GM12864 (cell line): ENCODE measurements at places on chromosomes 11 and 22.
A peak's percentile ranks its signal among the peaks of the same experiment; 100 is the strongest.

DNA sequence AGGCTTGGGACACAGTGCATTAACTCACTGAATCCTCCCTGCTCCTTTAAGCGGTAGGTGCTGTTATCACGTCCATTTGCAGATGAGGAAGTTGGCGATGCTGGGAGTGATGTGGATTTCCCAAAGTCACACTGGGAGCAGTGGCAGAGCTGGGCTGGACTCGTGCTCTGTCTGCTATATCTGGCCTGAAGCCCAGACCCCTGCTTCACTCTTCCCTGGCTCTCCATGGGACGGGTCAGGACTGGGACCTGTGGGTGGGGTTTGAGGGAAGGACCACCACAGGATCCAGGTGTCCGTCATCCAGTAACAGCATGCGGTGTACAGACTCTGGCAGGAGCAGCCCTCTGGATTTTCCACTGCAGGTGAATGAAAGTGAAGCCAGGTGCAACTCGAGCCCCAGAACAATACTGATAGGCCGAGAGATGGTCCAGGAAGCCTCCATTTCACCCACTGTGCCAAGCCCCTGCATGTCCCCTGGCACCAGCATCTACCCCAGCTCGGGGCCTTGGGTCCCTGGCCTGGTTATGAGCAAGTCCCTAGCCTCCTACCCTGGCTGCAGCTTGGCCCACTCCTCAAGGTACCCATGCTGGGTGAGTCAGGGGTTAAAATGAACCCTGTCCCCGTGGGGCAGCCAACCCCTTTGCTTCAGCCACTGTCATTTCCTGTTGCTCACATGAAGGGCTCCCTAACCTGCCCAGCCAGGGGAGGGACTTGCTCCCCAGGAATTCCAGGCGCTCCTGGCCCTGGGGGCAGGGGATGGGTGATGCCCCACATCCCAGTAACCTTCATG lies 4.2 kb downstream of the USP2 start:
- no peak for DNase-seq

DNA sequence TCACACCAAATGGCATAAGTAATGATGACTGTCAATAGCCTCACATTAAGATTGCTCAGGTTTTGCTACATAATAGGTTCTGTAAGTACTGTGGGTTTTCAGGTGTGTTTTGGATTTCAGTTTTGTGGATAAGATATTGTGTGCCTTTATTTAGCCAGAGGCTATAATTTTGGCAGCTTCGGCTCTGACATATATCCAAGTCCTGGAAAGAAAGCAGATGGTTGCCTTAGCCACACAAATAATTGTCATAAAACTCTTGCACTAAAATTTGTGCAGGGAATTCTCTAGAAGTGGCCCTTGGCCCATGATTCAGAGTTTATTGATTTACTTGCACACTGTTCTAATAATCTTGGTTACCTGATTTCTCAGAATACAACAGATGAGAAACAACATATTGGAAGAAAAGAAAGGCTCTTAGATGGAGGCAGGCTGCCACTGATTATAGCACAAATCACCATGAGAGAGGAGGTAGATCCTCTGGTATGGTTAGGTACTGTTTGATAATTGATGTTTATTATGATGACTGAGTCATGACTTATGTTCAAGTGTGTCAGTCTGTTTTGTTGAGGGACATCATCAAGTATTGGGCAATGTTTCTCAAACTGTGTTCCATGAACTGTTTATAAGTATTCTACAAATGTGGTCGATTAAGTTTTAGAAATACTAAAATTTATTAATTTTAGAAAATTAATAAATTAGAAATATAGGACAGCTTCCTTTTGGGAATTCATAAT lies 9.6 kb downstream of the REXO2 start:
- DNase-seq = no peak

GRCh38 chr11:67464411-67465188 lies 4.5 kb downstream of the TMEM134 start:
- no peak for DNase-seq

DNA sequence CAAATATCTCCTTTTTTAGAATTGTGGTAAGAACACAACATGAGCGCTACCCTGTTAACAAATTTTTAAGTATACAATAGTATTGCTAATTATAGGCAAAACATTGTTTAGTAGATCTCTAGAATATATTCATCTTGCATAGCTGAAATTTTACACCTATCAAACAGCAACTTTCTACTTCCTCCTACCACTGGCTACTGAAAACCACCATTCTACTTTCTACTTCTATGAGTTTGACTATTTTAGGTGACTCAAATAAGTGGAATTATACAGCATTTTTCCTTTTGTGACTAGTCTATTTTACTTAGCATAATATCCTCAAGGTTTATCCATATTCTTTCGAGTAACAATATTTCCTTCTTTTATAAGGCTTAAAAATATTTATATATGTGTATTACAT lies 128.4 kb downstream of the FAM76B start:
- DNase-seq = no peak

DNA sequence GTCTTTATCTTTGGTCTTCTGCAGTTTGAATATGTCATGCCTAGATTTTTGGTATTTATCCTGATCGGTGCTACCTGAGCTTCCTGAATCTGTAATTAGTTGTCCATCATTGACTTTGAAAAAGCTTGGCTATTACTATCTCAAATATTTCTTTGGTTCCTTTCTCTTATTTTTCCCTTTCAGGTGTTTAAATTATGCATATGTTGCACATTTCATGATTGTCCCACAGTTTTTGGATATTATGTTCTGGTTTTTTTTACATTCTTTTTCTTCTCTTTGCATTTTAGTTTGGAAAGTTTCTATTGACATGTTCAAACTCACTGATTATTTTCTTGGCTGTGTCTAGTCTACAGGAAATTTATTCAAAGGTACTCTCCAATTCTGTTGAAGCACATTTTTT lies 840.3 kb upstream of the LRRC4C start:
- DNase-seq = no peak

DNA sequence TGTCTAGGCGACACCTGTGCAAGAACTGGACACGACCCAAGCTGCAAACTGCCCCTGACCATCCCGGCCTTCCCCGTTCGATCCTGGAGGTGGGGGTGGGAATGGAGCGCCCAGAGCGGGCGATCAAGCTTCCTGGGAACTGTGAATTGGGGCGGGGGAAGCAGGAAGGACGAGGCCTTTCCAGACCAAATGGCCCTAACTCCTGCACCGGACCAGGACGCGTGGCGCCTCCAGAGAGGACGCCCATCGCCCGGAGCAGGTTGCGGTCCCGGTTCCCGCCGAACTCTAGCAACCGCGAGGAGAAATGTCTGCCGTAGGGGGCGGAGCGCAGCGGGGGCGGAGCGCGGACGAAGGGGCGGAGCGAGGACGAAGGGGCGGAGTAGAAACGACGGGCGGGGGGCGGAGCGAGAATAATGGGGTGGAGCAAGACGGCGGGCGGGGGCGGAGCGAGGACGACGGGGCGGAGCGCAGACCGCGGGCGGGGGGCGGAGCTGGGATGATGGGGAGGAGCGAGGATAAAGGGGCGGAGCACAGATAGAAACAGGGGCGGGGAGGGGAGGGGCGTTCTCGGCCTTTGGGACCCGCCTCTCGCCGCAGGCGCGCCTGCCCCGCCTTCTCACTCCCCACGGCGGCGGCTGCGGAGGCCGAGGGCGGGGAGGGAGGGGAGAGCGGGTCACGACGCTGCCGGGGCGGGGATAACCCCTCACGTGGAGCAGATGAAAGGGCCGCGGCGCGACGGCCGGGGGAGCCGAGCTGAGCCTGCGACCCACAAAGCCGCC lies at the start of gene ZNRF3:
ZNRF3 (plus strand) TSS at position 695 of the 779 bp plus-strand sequence. CDS start 195 bp downstream, outside the sequence.
- no peak for DNase-seq

GRCh38 chr22:44395118-44396005 lies 82.6 kb upstream of the SHISAL1 start:
- DNase-seq = no peak

GRCh38 chr11:13861411-13861810 lies 101.1 kb upstream of the SPON1 start:
- no peak for DNase-seq

DNA sequence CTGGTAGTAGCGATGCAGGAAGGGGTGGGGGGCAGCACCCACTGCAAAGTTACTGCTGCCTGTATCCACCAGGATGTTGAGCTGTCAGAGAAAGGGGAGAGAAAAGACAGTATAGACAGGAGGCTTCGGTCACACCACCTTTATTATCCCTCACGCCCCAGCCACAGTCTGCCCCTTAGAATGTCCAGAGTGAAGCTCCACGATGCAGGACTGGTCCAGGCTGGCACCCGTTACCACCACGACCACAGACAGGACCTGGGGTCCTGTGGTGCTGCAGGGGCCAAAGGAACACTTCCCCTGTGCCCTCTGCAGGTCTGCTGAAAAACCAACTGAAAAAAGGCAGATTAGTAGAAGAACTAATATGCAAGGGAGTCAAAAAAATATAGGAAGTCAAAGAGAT lies 5.7 kb downstream of the BACE1-AS start:
- no peak for DNase-seq

DNA sequence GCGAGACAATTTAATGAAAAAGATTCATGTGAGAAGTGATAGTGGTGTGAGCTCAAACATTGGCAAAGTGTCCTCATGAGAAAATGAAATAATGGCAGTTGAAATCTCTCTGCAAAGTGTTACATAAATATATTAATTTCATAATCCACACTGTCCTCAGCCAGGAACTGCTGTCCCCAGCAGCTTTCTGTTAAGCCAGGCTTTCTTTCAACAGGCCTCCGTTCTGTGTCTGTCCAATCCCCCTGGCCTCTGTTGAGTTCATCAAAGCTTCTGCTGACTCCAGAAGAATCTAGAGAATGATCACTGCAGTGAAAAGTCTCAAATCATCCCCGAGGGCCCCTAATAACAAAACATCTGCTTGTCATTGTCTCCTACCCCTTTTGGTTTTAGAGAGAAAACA lies 10.0 kb upstream of the ASCC2 start:
- DNase-seq = no peak

DNA sequence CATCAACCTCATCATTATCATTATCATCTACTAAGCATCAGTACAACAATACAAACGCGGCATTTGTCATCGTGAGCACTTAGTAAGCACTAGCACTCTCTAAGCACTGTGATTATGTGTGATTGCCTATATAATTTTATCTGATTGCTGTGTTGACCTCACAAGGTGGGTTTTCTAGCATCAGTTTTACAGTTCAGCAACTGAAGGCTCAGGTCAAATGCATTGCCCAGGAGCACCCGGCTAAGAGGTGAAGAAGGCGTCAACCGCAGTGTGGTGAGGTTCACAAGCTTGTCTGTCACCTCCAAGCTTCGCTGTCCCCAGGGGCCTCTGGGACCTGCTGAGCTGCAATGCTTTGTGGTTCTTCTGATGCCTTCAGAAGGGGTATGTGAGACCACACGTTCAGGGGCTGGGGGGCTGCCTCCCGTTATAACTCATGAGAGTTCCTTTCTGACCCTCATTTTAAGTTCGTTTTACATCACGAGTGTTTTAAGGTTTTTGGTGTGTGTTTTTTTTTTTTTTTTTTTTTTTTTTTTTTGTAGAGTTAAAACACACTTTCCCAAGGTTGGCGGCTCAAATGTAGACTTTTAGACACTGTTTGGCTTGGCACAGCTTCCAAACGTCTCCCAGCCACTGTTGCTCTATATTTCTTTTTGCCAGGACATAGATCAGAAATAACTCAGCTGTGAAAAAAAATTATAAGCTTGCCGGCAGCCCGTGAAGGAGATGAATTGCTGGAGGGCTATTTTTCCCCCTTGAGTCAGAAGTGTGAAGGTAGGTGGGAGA lies 33.8 kb upstream of the SCUBE1 start:
- peak; percentile 86 for DNase-seq

GRCh38 chr11:10561043-10561818 lies 7.2 kb downstream of the LYVE1 start:
- DNase-seq = no peak

- no peak for DNase-seq
Observed at GRCh38 chr11:3854660-3854976, 846 bp upstream of the STIM1 start.

DNA sequence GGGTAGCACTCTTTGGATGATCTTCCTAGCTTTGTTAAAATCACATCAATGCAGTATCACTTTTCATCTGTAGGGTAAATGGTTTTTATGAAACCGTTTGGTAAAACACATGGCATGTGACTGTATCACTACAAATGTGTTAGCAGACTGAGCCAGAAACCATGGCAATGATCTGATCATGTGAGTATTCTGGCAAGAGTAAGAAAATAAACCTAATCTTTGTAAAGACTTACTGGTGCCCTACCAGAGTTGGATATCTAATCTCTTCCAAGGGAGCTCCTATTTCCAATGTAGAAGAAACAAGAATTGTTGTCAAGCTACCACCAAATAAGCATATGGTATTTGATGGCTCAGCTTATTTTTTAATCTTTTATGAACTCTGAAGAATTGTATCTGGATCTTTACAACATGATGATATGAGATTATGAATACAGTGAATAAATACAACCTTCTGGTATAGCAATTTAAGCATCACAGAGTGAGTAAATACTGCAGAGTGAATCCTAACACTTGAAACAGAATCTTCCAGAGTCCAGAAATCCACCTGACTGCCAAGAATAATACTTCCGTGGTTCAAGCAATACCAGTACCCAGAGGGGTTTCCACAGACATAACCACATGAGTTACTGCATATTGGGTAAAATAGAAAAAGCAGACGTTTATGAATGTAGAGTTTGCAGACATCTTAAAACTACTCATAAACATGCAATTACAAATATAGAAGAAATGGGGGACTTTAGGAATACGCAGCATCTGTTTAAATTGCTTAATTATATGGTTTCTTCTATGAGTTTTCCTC lies 238.8 kb downstream of the TTC28 start:
- DNase-seq = no peak
